ENCODE measurements at places on chromosomes 7 and 10.

DNA sequence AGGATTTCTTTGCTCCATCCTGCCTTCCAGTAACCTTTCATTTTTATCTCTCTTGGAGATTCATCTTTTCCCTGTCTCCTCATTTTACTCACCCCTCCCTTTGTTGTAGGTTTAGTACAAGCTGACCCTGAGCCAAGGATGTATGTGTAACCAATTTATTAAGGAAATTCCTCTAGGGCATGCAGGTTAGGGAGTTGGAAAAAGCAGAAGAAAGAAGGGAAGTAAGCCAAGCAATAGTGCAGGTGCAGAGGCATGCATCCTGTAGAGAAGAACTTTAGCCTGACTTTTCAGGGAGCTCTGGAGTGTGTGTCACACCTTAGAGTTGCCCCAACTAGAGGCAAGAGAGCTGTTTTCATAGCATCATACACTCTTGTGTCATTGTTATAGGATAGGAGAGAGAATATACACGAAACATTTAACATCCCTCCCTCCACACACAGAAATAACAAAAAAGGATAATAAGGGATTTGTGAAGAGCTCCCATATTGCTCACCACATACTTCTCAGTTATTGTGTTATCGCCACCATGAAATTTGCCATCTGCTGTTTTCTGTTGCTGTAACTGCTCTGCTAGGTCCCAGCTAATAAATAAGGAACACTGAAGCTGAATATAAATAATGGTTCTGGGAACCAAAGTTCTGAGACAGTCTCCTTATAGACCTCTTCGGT is 21.8 kb upstream of the SEMA3C start:
- no peak for DNase-seq

DNA sequence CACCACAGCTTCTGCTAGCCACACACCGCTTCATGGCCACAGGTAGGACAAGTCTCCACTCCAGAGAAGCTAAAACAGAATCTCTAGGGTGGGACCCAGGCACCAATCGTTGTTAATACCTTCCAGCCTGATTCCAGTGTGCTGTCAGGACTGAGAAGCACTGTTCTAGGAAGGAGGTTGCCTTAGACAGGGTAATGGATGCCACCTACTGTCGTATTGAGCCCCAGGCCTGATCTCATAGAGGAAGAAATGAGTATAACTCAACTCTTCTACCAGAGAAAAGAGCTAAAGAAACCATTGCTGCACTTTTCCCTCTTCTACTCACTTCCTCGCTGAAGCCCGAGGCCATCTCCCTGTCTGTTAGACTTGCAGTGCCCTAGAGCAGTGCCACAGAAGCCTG is 31.8 kb downstream of the CNNM1 start:
- DNase-seq: no peak

- DNase-seq: no peak
These were observed 232.0 kb downstream of the PAXIP1 start for GRCh38 chr7:154770962-154771361.

GRCh38 chr10:58177362-58177947 is 90.2 kb downstream of the IPMK start:
- no peak for DNase-seq

DNA sequence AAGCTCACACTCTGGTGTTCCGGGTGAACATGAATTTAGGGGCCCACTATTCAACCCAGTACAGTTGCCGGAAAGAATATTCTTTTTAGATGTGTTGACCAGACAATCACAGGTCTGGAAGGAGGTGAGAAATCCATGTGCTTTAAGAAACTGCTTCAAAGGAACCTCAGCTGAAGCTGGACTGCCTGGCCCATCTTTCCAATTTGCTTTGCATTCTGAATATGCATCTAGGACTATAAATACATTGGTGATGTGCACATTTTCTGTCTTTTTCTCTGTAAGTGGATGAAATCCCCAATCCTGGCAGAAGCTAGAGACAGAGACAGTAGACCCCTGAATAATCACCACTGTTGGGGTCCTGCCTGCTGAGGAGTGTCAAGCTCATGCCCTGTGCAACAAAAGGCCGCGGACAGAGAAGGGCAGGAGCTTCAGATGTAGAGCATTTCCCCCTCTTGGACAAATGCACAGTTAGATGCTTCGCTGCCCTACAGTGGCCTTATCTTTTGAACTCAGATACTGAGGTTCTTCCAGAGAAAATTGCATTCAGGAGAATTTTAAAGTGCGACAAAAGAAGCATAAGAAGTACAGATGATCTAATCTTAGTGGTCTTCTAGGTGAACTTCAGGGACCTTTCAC is 368.3 kb downstream of the SFMBT2 start:
- no peak for DNase-seq

GRCh38 chr10:24884316-24884715 is 68.1 kb downstream of the PRTFDC1 start:
- no peak for DNase-seq

DNA sequence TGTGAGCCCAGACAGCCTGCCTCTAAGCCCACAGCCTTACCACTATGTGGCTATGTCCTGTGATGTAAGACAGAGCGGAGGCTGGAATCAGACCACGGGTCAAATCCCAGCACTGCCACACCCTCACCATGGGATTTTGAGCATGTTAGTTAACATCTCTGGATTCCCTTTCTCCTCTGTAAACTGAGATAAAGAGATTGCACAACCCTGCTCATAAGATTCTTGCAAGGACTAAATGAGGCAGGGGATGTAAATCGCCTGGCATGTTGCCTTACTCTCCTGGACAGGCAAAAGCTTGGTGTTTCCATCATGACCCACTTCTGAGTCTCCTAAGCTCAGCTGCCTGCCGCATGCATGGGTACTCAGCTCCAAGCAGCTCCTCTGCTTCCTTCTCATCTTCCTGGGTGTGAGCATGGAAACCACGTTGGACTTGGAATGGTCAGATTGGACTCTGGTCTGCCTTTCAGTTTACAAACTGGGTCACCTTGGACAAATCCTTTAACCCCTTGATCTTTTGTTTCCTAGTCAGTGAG is 41.3 kb upstream of the MTURN start:
- DNase-seq: no peak

DNA sequence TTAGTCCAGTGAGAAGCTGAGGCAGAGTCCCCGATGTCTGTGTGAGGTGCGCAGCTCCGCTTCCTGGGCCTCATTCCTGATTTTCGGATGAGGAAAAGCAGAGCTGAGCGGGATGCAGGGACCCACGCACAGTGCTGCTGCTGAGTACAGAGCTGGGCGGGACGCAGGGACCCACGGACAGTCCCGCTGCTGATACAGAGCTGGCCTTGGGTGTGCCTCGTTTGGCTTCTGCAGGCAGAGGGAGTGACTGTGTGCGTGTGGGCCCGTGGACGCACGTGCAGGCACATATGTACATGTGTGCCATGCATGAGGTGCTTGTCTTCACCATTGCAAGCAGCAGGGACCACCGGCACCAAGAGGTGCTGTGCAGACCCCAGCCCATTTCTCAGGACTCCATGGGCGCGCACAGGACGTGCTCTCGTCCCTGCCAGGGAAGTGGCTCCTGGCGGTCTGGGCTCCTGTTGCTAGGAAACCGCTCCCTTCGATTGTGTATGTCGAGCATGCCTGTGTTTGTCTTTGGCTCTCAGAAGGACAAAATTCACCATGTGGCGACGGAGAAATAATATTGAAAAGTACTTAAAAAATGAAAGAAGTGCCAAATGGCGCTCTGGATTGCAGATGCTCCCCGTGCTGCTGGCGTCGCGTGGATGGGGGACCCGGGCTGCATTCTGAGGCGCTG is 303.8 kb upstream of the MKI67 start:
- no peak for DNase-seq

GRCh38 chr10:33703501-33704213 is 369.2 kb upstream of the NRP1 start:
- DNase-seq: no peak

DNA sequence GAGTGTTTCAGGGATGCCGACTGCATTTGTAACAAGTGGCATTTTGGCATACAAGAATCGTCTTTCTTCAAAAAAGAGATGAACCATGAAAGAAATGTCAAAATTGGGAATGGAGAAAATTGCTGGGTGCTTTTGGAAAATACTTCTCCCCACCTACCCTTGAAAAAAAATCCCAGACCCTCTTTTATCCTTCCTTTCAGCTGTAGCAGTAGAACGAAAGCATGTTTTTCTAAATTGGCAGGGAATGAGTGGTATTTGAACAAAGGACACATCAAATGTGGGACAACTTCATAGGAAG is 187.5 kb downstream of the NRP1 start:
- DNase-seq: no peak

GRCh38 chr7:111138193-111138569 is 47.3 kb downstream of the LRRN3 start:
- no peak for DNase-seq

GRCh38 chr7:47786557-47787248 is 161.6 kb downstream of the PKD1L1 start:
- DNase-seq: no peak

DNA sequence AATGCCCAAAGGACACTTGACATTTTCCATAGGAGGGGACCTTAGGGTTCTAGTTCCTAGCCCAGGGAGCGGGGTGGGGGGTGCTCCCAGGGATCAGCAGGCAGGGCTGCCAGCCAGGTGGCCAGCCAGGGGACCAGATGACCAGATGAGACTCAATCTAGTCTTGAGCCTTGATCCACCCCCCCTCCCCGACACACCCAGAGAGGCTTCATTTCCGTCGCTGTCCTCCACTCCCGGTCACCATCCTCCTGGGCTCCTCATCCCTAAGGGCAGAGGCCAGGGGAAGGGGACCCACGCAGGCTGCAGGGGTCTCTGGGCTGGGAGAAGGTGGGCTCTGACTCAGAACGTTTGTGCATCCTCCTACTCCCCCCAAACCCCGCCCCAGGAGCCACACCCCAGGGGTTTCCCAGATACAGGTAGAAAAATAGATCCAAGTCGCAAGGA is 1.0 kb downstream of the STX1A start:
- DNase-seq: no peak

DNA sequence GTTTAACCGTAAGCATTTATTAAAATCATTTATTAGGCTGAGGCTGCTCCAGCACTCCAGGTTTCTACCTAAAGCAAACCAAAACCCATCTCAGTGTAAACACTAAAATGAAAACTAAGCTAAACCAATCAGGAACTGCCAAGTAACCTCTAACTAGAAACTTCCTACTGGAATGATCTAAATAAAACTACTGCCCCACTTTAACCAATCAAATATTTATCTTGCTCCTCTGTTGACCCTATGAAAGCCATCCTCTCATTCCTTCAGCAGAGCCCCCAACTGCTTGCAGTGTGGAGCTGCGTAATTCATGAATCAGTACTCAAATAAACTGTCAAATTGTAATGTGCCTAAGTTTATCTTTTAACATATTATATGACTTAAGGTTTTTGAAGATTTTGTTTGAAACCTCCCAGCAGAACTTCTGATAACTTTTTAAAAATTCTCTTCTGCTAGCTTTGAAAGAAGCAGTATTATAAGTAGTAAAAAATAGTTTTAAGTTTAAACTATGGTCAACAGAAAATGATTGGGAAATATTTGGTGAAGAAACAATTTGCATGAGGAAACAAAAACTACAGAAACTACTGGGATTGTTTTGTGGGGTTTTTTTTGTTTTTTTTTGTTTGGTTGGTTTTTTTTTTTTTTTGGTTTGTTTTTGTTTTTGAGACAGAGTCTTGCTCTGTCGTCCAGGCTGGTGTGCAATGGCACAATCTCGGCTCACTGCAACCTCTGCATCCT is 47.4 kb downstream of the GPR37 start:
- no peak for DNase-seq

DNA sequence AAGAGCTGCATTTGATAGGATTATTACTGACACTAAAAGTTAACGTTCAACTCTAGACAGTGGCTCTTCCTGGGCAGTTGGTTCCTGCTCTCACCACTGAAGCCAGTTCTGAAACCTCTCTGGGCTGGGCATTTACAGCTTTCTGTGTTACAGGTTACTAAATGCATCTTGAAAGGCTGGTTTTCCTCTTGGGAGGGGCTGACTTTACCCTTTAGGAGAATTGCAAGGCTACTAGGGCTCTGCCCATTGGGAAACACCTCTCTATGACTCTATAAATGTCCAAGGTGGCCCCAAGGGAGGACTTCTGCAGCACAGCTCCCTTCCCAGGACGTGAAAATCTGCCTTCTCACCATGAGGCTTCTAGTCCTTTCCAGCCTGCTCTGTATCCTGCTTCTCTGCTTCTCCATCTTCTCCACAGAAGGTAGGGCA is at the start of gene GPR15LG:
Gene GPR15LG (plus strand): TSS at position 301 of the 429 bp plus-strand sequence. CDS start 51 bp downstream, at position 352.
- no peak for DNase-seq

DNA sequence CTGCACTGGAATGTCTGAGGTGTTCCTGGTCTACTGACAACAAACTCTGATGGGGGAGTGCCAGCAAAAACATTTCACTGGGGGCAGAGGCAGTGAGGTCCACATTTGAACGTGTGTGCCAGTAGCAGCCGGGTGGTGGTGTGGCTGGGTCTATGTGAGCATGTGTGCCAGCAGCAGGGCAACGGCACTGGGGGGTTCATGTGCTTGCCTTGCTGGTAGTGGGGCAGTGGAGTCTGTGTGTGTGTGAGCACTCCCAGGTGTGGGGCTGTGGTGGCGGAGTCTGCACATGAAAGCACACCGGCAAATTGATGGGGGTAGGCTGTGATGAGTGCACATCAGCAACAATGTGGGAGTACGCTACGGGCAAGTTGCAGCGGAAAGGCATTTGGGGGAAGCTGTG is 49.4 kb upstream of the SORCS1 start:
- no peak for DNase-seq

- no peak for DNase-seq
These were observed 41.4 kb downstream of the HTR7 start for GRCh38 chr10:90816466-90816865.

GRCh38 chr7:94008537-94008936 is 4.4 kb upstream of the BET1 start:
- no peak for DNase-seq

GRCh38 chr10:83680470-83680891 is 458.8 kb upstream of the GHITM start:
- DNase-seq: no peak

DNA sequence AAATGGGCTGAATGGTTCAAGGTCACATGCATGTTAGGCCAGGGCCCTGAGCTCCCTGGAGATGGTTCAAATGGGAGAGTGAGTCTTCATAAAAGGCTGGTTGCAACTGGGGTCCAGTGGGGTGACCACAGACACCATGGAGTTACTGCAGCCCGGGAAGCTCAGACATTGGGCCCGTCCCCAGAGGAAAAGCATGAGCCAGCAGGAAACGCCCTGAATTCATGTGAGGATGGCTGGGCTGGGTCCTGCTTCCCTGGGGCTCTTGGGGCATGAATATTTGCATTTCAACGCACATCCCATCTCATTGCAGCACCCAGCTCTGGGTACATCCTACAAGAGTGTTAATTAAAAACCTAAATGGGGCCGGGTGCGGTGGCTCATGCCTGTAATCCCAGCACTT is 549.0 kb downstream of the TCERG1L start:
- DNase-seq: no peak

GRCh38 chr7:133763076-133763640 is 364.0 kb upstream of the LRGUK start:
- DNase-seq: no peak

All from stimulated activated CD8-positive, alpha-beta memory T cell treated with anti-CD3 and anti-CD28 coated beads, Interleukin-12 subunit alpha, Interleukin-12 subunit beta, amount 100 ng/mL, for 1 hour (primary cell).